ENCODE measurements at places on chromosomes 6 and 20. TPM values are rescaled to one million over a fixed set of nuclear protein-coding genes. Genes with fewer than 3 reads are reported as not detected.

The THBD gene
- total RNA-seq: 2.2 TPM

The DACT2 gene
- total RNA-seq: not detected

The EDN3 gene
- 1.4 TPM for total RNA-seq

The FLRT3 gene
- not detected for total RNA-seq

The ACTL10 gene
- 0.55 TPM for total RNA-seq

The IL20RA gene
- not detected for total RNA-seq

DNA sequence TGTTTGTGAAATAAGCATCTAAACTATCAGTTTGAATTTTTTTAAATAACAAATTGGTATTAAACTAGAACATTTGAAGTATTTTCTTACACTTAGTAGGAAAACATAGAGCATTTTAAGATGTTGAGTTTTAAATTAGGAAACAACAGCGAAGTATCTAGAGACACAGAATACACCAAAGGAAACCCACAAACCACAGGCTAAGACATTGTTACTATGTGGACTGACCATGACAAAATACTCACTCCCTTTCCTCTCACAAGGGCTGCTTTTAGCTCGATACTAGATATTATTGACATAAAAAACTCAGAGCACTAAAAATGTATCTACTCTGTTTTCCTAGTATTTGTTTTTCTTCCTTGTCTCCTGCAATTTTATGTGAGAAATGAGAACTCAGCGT lies 266.0 kb upstream of the CITED2 start:
- H3K4me3 ChIP-seq: no peak overlapping the region
- no peaks in the 10 kb centered on the region for H3K27me3 ChIP-seq
- no peak for DNase-seq
- no peaks in the 10 kb centered on the region for H3K4me1 ChIP-seq

DNA sequence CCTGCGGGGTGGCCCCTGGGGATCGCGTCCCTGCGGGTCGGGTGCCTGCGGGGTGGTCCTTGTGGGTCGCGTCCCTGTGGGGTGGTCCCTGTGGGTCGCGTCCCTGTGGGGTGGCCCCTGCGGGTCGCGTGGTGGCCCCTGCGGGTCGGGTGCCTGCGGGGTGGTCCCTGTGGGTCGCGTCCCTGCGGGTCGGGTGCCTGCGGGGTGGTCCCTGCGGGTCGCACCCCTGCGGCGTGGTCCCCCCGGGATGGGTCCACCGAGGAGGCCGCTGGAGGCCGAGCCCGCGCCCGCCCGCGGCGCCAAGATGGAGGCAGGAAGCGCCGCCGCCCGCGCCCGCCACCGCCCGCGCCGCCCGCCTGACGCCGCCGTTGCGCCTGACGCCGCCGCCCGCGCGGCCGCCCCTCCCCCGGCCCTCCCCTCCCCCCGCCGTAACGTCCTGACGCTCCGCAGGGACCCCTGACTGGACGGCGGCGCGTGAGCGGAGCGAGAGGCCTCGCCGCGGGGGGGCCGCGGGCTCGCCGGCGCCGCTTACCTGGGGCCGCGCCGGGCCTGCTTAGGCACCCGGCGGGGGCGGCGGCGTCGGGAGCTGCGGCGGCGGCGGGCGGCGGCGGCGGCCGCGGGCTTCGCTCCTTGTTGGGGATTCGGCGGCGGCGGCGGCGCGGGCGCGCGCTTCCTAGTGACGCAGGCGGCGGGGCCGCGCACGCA lies at the start of gene GMEB2:
Gene GMEB2, minus strand, starts transcription at position 678 of the 705 bp plus-strand sequence. CDS start 7,704 bp downstream, outside the sequence.
- peak within 1 kb of the TSS; percentile 95 for H3K4me3 ChIP-seq
- DNase-seq: peak; percentile 73
- peak within 1 kb of the TSS; percentile 89 for H3K27ac ChIP-seq
- H3K27me3 ChIP-seq: no peaks in the 10 kb centered on the region
- peaks cover 4% of the 10 kb centered on the region for H3K36me3 ChIP-seq

DNA sequence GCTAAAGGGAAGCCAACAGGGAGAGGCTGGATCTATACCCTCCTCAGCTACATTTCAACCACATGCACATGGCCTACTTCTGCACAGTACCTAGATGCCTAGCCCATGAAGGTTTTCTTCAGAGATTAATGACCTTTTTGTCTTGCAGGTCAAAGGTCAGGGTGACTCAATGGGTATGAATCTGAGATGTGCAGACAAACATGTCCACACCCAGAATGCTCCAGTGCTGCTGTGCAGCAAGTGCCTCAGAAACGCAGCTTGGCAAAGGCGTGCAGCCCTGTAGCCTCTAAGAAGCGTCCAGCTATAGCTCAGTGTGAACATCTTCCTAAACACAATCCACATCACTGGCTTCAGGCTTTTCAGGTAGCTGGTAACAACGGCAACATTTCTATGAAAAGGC lies 24.4 kb downstream of the MAP1LC3A start:
- no peak overlapping the region for H3K4me3 ChIP-seq
- H3K27me3 ChIP-seq: no peaks in the 10 kb centered on the region
- no peak for DNase-seq
- no peak overlapping the region for H3K27ac ChIP-seq
- peaks cover 39% of the 10 kb centered on the region for H3K36me3 ChIP-seq

DNA sequence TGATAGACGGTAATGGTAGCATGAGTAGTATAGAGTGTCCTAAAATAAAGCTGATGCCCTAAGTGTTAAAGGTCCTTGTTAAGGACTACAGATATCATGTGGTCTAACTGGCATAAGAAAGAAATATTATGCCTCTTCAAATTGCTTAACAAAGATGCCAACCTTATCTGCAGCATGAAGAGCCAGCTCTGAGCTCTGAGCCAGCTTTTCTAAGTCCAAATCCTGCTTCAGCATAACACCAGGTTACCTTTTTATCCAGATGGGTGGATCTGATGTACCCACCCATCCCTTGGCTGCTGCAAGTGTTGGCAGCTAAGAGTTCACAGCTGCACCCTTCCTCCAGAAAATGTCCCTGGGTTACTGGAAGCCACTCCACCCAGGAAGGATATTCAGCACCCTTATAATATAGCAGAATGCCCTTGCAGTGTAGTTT lies 83.8 kb downstream of the TENT5A start:
- no peaks in the 10 kb centered on the region for H3K36me3 ChIP-seq
- no peaks in the 10 kb centered on the region for H3K4me1 ChIP-seq
- H3K27ac ChIP-seq: no peak overlapping the region

- H3K27ac ChIP-seq: no peak overlapping the region
- H3K27me3 ChIP-seq: peaks cover 15% of the 10 kb centered on the region
- no peaks in the 10 kb centered on the region for H3K36me3 ChIP-seq
- H3K4me3 ChIP-seq: no peak overlapping the region
These were observed 85.9 kb downstream of the CRYBG1 start for GRCh38 chr6:106446287-106446885.

DNA sequence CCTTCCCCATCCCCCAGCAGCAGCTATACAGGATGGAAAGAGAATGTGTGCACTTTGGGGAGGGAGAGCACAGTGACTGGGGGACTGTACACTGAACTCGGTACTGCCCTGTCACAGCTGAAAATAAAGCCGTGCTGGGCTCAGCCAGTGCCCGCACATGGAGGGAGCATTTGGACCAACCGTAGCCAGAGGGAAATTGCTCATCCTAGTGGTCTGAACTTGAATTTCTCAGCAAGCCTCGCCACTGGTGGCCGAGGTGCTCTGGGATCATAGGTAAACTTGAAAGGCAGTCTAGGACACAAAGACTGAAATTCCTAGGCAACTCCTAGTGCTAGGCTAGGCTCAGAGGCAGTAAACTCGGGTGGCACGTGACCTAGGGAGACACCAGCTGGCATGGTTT lies 61.0 kb downstream of the DZANK1 start:
- H3K4me3 ChIP-seq: no peak overlapping the region
- no peaks in the 10 kb centered on the region for H3K27me3 ChIP-seq
- H3K36me3 ChIP-seq: peaks cover 2% of the 10 kb centered on the region
- H3K4me1 ChIP-seq: no peaks in the 10 kb centered on the region
- DNase-seq: no peak
- H3K27ac ChIP-seq: no peak overlapping the region

- no peak overlapping the region for H3K4me3 ChIP-seq
- H3K27ac ChIP-seq: no peak overlapping the region
- peaks cover 34% of the 10 kb centered on the region for H3K27me3 ChIP-seq
- no peak for DNase-seq
These were observed 507 bp upstream of the RIPPLY2 start for GRCh38 chr6:83852528-83853177.

- H3K36me3 ChIP-seq: no peaks in the 10 kb centered on the region
- no peak overlapping the region for H3K4me3 ChIP-seq
- H3K27ac ChIP-seq: no peak overlapping the region
- H3K4me1 ChIP-seq: no peaks in the 10 kb centered on the region
- no peaks in the 10 kb centered on the region for H3K27me3 ChIP-seq
These were observed 301.6 kb upstream of the ADGRB3 start for GRCh38 chr6:68333442-68333841.

GRCh38 chr20:59948828-59949720 lies 8.9 kb downstream of the FAM217B start:
- no peak for DNase-seq
- H3K27me3 ChIP-seq: no peaks in the 10 kb centered on the region
- peaks cover 10% of the 10 kb centered on the region for H3K36me3 ChIP-seq
- no peaks in the 10 kb centered on the region for H3K4me1 ChIP-seq
- H3K27ac ChIP-seq: peak overlapping the region; percentile 63
- H3K4me3 ChIP-seq: peak overlapping the region; percentile 8

- no peak for DNase-seq
- H3K4me3 ChIP-seq: no peak overlapping the region
- no peaks in the 10 kb centered on the region for H3K4me1 ChIP-seq
- no peaks in the 10 kb centered on the region for H3K36me3 ChIP-seq
- H3K27ac ChIP-seq: no peak overlapping the region
These were observed 212.1 kb downstream of the BTBD9 start for GRCh38 chr6:38427492-38428210.

DNA sequence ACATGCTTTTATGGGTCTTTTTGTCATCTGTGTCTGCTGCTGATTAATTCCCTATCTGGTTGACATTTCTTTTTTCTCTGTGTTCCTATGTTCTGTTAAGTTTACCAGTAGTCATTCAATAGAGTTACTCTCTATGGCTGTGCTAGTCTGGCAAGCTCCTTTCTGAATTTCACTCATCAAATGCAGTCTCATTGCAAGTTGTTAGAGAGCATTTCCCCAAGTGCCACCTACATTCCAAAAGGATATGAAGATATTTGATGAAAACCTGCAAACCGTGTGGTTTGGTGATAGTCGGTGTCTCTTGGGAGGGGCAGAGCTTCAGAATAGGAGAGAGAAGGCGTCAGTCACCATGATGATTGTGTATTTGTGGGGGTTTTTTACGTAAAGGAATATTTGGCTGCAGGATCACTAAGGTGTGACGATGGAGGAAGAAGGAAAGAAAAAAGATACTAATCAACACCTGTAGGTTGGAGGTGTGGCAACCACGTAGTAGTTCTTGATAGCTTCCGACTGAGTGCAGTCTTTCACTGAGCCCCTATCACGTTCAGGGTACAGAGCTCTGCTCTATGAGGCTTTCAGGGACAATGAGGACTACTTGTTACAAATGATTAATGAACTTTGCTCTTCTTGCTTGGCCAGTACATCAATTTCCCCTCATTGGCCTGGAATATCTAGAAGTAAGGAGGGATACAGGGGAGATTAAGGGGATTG lies 73.1 kb upstream of the TNFAIP3 start:
- H3K36me3 ChIP-seq: no peaks in the 10 kb centered on the region
- H3K27me3 ChIP-seq: no peaks in the 10 kb centered on the region
- H3K4me1 ChIP-seq: peaks cover 42% of the 10 kb centered on the region
- no peak overlapping the region for H3K27ac ChIP-seq
- no peak for DNase-seq

- H3K27me3 ChIP-seq: no peaks in the 10 kb centered on the region
- no peak overlapping the region for H3K4me3 ChIP-seq
- no peaks in the 10 kb centered on the region for H3K36me3 ChIP-seq
These were observed 339.2 kb upstream of the JAG1 start for GRCh38 chr20:11012975-11013374.

DNA sequence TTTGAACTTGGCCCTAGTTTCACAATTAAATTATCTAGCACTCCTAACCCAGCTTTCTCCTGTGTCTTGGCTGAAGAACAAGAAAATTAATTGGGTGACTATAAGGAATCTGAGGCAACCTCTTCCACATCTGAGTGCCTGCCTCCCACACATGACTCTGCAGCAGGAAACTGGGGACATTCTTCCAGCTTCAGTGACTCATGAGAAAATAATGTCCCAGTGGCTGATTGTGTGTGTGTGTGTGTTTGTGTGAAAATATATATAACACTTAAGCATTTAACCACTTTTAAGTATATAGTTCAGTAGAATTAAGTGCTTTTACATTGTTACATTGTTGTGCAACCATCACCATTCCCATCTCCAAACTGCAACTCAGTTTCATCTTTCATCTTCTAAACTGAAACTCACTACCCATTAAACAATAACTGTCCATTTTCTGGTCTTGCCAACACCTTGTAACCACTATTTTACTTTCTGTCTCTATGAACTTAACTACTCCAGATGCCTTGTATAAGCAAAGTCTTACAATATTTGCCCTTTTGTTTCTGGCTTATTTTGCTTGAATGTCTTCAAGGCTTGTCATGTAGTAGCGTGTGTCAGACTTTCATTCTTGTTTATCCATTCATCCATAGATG lies 8.7 kb downstream of the TRIM38 start:
- H3K4me1 ChIP-seq: peaks cover 22% of the 10 kb centered on the region
- no peak overlapping the region for H3K27ac ChIP-seq
- H3K4me3 ChIP-seq: no peak overlapping the region
- H3K27me3 ChIP-seq: no peaks in the 10 kb centered on the region
- H3K36me3 ChIP-seq: peaks cover 98% of the 10 kb centered on the region
- DNase-seq: no peak

DNA sequence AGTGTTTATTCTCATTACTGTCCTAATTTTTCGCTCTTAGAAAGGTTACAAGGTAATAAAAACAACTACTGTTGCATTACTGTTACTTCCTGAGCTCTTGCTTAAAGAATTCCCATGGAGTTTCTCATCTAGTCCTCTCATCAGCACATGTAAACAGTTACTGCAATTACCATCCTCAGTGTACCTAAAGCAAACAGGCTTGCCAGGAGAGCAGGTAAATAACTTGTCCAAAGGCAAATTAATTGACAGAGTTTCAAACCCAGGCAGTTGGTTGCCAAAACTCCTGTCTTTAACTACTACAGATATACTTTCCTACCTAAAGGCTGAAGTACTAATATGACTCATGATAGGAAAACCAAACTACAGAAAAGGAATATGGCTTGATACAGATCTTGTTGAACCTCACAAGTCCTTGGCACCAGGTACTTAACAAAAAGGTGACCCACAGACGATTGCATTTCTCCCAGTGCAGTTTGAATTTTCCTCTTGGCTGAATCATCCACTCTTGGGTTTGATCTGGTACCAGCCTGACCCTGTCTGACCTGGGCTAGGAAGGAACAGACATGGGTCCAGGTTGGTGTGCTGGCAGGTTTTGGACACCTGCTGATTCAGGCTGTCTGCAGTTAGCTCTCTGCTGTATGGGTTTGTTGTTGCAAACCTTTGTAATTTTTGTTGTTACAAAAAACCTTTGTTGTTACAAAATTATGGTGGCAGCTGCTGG lies 153.0 kb downstream of the CFAP61 start:
- peaks cover 4% of the 10 kb centered on the region for H3K27me3 ChIP-seq
- H3K4me3 ChIP-seq: no peak overlapping the region
- no peaks in the 10 kb centered on the region for H3K36me3 ChIP-seq

DNA sequence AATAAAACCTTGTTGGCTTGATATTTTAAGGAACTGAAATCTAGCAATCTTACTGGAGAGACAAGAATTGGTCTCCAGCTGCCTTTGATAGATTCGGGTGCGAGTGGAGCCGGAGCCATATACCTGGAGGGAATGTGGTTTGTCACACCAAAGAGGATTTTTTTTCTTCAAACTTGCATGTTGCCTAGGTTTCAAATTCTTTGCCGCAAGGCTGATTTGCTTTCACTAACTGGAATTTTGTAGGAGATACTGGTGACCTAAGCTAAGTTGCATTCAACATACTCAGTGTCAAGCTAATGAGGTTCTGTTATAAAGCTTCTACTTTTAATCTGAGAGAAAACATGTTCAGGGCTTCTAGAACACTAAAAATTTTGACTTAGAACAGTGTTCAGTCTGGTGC lies 39.7 kb upstream of the ASIP start:
- DNase-seq: no peak
- no peak overlapping the region for H3K27ac ChIP-seq
- no peak overlapping the region for H3K4me3 ChIP-seq
- H3K36me3 ChIP-seq: no peaks in the 10 kb centered on the region
- no peaks in the 10 kb centered on the region for H3K4me1 ChIP-seq

All from CD4-positive, alpha-beta T cell (primary cell).